ENCODE measurements at places on chromosomes 2 and 18.

- DNase-seq = no peak
Measured at GRCh38 chr2:169280502-169280901, 81.8 kb downstream of the LRP2 start.

DNA sequence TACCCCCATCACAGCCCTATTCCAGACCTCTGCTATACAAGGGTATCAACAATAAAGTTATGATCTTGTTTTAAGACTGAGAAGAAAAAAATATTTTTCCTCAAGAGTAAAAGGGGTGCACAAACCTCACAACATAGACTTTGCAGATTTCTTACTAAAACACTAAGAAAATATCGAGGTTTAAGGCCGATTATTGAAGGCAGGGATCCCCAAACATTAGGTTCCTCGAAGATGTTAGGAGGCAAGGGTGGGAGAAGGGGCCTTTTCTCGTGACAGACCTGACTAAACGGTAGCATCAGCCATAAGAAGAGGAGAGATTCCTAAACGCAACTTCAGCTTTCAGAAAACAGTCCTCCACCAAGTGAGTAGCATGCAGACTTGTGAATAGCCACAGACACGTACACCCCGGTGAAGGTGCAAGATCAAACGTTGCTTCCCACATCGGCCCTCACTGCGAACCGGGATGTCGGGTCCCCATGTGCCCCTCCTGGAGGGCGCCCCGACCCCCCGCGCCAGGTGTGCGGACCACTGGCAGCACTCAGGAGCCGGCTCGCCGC is 678 bp downstream of the PIAS2 start:
- peak; percentile 83 for DNase-seq

- DNase-seq = no peak
Measured at GRCh38 chr18:28594034-28594433, 417.1 kb upstream of the CDH2 start.

- DNase-seq = no peak
Measured at GRCh38 chr2:16620590-16620989, 45.0 kb downstream of the CYRIA start.

DNA sequence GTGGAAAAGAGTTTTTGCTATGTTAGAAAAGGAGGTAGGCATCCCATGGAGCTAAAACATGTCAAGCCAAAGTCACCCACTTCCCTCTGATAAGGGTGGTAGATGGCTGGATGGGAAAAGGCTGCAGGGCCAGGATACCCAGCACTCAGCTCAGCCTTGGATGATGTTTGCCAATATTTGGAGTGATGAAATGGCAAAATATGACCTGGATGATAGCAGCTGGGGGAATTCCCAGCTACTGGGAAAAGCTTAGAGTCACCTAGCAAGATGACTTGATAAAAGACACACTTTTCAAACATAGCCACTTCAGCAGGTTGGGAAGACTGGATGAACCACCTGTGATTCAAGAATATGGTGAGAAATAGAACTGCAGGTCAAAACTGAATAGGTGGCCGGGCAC is 10.1 kb downstream of the RFX8 start:
- no peak for DNase-seq

- no peak for DNase-seq
Measured at GRCh38 chr2:45675263-45675812, 23.9 kb downstream of the PRKCE start.

DNA sequence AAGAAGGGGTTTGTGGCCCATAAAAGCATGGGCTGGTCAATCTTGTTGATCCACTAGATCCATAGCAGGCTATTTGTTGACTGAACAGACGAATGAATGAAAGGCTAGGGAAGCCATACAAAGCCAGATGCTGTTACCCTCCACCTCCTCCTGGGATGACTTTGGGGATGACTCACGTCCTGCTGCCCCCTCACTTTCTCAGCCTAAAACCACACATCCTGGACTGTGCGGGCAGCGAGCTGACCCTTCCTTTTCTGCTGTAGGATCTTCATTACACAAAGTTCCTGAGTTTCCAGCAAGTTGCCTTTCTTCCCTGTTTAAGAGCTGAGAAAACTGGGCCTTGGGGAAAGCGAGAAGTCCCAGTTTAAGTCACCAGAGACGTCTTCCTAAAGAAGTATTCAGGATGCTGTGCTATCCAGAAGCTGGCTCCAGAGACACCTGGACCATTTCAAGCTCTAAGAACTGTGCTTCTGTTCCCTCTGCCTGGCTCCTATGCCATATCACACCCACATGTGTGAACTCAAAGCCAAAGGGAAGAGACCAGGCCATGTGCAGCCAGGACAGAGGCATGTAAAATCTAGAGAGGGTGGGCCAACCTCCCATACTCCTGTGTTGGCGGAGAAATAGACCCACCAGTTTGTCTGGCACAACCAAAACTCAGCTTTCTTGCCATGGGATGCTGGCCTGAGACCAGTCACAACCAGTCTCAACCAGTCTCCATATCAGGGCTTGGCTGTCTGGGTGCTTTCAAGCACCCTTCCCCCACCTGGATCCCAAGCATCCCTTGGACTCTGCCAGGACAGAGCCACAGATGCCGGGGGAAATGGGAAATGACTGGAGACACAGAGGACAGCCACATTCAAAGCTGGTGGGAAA is 4.7 kb upstream of the SLC20A1 start:
- DNase-seq = no peak

DNA sequence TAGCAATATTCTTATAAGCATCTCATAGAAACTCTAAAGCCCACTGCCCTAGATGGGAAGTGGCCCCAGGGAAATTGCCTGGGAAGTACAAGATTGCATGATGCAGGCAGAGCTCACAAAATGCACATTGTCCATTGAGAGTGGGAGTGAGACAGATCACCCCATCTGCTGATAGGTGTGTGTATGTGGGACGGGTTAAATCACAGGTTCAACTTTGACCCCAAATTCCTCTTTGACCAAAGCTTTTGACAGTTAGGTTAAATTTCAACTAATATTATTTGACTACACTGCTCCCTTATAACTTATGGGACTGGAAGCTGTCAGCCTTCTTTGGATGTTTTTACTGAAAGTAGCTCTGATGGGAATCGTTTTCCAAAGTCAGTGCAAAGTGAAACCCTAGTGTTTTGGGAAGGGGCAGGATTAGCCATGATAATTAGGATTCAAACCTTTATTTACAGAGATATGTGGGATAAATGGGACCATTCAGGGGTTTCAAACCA is 11.4 kb upstream of the FABP1 start:
- DNase-seq = no peak

DNA sequence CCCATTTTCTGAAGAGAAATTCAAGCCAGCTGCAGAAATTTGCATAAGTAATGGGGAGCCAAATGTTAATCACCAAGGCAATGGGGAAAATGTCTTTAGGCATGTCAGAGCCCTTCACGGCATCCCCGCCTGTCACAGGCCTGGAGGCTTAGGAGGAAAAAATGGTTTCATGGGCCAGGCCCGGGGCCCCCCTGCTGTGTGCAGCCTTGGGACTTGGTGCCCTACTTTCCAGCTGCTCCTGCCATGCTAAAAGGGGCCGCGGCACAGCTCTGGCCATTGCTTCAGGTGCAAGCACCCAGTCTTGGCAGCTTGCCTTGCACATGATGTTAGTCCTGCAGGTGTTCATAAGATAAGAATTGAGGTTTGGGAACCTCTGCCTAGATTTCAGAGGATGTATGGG is 1235.7 kb downstream of the DPP10 start:
- DNase-seq = no peak

DNA sequence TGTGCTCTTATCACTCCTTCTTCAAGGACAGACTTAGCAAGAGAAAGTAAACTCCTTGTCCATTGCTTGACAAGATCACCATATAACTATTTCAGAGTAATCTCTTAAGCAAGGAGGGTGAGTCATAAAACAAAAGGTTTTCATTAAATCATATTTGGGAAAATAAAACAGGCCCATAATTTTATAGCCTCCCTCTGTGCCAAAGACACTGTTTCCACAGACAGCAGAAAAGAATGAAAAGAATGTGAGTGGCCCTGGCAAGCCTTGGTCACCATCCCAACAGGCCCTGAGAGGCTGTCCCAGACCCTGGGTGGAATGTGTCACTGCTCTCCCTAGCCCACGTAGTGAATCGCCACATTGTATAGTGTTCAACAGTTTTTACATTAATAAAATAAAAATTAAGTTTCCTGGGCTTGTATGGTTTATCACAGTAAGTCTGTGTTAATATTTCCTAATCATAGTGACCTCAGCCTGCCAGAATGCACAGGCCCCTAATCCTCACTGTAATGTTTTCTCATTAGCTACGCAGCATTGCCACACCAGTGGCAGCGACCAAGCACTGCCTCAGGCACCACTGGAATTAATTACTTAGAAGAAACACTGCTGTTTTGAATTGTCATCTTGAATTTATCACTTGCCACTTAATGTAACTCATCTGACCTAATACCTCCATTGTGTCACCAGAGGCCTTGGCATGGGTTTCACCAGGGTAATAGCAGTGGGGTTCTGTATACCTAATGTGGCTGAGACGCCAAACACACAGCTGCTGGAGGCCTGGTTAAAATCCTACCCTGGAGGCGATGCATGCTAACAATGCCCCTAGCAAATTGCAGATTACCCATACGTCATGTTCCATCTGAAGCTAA is 401.9 kb downstream of the LNPK start:
- peak; percentile 87 for DNase-seq

DNA sequence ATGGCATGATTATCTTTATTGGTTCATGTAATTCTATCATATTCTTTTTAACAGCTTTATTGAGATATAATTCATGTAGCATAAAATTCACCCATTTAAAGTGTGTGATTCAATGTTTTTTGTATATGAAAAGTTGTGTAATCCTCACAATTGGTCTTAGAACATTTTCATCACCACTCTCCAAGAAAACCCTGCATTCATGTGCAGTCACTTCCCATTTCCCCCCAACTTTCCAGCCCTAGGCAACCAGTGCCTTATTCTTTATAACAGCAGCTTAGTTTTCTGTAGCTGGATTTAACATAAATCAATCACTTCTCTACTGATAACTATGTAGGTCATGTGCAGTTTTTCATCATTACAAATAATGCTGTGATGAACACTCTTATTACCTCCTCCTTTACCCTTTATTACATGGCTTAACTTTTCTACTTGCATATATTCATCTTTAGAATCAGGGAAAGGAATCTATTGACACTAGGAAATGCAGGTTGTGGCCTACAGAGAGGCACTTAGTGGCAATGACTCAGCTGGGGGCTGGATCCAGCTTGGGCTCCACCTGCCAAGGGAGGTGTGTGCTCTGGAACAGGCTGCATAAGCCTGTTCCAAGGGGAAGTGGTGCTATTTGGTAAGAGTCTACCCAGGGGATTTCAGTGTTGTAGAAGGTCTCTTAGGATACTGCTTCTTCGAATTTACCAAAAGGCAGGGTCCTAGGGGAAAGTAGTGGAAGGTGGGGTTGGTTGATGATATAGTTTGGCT is 89.1 kb downstream of the ETAA1 start:
- peak; percentile 58 for DNase-seq

DNA sequence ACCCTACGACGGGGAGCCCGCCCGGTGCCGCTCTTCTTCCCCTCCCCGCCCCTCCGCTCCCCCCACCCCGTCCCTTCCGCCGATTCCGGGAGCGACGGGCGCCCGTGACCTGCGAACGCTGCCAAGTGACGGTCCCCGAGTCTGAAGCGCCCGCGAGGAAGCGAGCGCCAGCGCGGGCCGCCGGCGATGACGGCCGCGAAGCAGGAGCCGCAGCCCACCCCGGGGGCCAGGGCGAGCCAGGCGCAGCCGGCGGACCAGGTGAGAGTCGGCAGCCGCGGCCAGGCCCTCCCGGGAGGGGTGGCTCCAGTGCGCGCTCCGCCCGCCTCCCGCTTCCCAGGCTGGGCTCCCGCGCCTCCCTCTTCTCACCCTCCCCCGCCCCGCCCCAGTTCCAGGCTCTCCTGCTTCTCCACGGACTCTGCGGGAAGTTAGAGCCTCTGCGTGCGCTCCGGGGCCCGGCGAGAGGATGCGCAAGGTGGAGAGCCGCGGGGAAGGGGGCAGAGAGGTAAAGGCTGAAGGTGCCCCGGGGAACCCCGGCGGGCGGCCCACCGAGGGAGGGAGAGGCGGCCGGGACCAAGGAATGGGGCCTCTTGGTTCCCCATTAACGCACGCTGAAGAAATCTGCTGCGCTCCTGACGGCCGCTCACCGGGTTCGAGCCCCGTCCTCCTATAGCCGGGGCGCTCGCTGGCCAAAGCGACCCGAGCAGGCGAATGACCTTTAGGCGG is 719.5 kb downstream of the DPP10 start:
- peak; percentile 48 for DNase-seq

- DNase-seq = no peak
Measured at GRCh38 chr2:70305531-70305930, 3.7 kb upstream of the FAM136A start.

- DNase-seq = no peak
Measured at GRCh38 chr2:232741972-232742371, 34.4 kb downstream of the KCNJ13 start.

GRCh38 chr2:230593765-230594164 is 118.9 kb upstream of the CAB39 start:
- DNase-seq = no peak

Data from NCI-H69 (cell line).